ENCODE measurements at places on chromosomes 3 and 15. TPM values are rescaled to one million over a fixed set of nuclear protein-coding genes. Genes with fewer than 3 reads are reported as not detected.
A peak's percentile ranks its signal among the peaks of the same experiment; 100 is the strongest.

GRCh38 chr3:24373198-24373959 lies 121.3 kb downstream of the THRB start:
- peak; percentile 77 for DNase-seq

- DNase-seq = no peak
These were observed 189.3 kb upstream of the VEPH1 start for GRCh38 chr3:157692468-157692867.

Gene P2RY13
- 0.30 TPM for polyA plus RNA-seq

- no peak for DNase-seq
These were observed 27.2 kb upstream of the VPS33B start for GRCh38 chr15:91049378-91050127.

GRCh38 chr3:140599009-140599408 lies 78.9 kb upstream of the TRIM42 start:
- no peak for DNase-seq

DNA sequence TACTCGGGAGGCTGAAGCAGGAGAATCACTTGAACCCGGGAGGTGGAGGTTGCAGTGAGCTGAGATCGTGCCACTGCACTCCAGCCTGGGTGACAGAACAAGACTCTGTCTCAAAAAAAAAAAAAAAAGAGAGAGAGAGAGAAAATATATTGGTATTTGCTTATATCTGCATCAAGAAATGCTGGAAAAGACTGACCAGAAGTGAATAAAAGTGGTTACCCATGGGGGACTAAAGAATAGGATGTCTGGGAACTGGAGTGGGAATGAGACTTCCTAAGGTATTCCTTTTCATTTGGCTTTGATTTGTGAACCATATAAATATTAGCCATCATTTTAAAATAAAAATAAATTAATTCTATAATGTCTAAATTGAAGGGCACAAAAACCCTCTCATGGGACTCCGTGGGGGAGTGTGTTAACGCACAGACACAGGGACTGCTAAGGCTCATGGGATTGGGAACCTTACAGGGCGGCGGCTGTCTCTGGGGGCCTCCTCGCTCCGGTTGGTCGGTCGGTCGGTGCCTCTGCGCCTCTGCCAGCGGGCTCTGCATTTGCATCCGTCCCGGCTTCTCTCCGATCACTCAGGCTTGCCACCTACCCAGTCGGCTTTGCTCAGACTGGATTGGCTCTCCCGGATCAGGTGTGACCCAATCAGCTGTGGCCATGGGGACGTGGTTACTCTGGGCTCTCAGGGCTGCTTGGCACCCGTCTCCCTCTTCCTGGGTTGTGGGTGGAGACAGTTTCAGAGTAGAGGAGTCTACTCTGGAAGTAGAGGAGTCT lies 12.7 kb upstream of the TSPAN3 start:
- DNase-seq = peak; percentile 91

- no peak for DNase-seq
These were observed 17.0 kb upstream of the SLC9A9 start for GRCh38 chr3:143865302-143865701.

Data from heart left ventricle (tissue), 16 donors.